ENCODE measurements at places on chromosomes 1 and 21.

DNA sequence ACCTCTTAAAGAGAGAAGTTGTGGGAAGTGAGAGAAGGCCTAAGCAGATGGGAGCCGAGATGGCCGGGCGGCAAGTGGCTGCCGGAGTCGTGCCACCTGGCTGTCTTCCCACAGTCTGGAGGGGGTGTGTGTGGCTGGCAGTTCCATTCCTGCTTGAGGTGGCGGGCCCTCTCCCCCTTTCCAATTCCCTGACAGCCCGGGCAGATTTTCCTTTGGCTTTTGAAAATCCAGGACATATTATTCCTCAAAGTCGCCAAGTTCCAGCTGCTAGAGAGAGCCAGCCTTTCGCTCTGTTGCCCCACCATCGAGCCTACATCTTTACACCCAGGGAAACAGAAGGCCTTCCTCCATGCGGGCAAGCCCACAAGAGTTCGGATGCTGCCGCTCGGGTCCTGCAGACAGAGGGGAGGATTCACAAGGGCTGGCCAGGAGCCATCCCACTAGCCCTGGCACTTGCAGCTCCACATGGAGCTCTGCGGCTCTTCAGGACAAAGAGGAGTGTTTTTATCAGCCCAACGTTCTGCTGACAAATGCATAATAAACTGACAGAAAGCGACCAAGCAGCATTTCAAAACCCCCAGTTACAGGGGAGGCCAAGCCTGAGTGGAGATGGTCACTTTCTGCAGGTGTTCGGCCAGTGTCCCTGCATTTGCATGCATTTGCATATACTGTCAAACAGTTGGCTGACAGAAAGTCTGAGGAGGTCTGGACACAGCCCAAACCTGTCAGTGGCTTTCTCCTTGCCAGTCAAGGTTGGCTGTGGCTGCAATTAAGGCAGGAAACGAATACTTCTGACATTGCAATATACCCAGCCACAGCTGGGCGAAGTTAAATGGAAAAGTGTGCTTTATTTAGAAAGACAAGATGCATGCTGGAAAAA lies 45.9 kb downstream of the OLIG1 start:
- DNase-seq, result no peak

DNA sequence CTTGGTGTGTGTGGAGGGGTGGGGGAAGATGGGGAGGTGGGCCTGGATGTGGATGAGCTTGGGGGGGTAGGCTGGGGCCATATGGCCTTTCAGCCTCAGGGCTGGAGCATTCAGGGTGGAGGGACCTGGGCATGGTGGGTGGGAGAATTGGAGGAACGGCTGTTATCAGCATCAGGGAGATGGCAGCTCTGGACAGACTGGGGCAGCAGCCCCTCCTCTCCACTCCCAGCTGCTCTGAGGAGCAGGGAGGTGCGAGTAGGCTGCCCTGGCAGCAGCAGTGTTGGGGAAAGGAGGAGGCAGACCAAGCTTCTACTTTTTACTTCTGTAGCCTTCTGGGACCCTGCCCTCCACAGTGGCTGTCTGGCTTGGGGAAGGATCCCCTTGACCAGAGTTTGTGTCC lies 10.2 kb downstream of the PPFIA4 start:
- no peak for DNase-seq

DNA sequence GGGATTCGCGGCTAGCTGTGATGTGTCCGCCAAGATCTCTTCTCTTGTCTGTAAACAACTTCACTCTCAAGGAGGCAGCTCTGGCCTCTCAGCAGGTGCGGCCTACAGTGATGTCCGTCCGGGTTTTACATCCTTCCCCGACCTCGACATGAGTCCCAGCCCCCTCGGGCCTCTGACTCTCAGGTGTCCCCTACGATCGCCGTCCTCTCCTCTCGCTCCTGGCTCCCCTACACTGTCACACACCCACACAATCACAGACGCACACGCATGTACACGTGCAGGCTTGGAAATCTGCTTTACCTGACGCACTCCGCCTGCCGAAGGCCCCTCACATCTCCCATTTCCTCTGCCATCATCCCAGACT lies 797 bp upstream of the RSPH1 start:
- DNase-seq, result no peak

DNA sequence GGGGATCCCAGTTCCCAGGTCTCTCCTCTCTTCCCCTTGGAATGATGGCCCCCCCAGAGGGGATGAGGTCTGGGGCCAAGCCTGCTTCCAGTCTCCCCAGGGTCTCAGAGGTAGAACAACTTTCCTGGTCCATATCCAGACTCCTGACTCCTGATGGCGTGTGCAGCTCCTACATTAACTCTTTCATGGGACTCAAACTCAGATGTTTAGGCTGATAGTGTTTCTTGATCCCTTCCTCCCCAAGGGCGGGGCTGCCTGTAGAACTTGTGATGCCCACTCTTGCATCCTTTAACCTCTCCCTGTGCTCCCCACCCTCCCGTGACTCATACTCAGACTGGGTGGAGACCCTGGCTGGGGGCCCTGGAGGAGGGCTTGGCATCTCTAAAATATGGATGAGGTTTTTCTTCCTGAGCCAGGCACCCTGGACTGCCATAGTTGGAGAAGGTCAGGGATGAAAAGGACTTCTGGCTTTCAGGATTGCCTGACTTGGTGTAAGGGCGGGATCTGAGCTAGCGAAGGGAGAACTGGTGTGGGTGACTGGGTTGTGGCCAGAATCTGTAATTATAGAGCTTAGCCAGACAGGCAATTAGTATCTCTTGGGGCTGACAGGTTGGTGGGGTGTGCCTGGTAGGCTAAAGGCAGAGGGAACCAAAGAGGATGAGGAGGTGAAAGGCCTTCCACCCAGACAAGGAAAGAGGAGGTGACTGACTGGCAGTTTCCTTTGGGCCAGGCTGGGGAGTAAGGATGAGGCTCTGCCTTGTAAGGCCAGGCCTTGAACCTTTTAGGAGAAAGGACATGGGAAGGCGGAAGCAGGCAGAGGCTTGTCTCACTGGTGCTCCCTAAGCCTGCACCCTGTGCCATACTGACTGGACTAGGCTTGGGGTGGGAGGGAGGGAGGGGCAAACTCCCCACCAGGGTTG lies 1.5 kb downstream of the ATP8B2 start:
- no peak for DNase-seq

- DNase-seq, result no peak
Measured at GRCh38 chr1:205077934-205078311, 6.3 kb downstream of the TMEM81 start.

Data from stimulated activated CD4-positive, alpha-beta T cell treated with anti-CD3 and anti-CD28 coated beads, Interleukin-15, amount 100 ng/mL, for 48 hours (primary cell).